ENCODE measurements at places on chromosomes 4 and X. TPM values are rescaled to one million over a fixed set of nuclear protein-coding genes. Genes with fewer than 3 reads are reported as not detected.

DNA sequence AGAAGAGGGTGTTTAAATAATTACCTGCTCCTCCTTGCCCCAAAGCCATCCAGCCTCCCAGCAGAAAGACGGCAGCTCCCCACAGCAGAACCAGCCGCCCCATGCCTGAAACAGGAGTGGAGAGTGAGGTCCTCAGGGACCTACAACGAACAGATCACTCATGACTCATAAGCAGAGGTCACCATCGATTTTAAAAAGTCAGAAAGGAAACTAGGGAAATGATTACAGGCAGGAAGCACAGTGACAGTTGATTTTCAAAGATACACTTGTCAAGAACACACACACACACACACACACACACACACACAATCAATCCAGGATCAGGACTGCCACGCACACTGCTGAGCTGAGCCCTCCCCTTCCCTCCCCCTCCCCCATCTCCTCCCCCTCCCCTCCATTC, at the start of gene CRLF2:
Gene CRLF2, minus strand, starts transcription at position 118 of the 400 bp plus-strand sequence. Its CDS starts 15 bp downstream, at position 103.
- DNase-seq, result no peak

DNA sequence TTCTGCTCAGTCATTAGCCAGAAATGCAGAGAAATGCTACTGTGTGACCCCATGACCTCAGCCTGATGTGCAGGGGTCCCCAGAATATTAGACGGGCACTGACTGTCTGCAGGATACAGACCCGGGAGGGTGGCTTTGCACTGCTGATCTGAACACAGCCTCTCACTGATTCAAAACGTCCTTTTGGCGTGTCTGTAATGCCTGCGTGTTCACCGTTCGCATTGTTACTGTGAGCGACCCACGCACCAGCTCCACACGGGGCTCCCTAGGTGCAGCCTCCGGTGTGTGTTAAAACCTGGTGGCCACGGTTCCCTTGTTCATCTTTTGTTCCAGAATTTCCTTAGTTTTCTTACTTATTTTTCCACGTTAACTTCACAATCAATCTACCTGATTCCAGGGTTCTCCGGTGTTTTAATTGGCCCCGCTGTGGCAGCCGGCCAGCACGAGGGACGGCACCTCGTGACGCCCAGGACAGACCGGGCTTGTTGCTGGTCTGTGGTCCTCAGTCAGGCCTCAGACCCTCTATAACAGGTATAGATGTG, 32.0 kb upstream of the SPON2 start:
- no peak for DNase-seq

DNA sequence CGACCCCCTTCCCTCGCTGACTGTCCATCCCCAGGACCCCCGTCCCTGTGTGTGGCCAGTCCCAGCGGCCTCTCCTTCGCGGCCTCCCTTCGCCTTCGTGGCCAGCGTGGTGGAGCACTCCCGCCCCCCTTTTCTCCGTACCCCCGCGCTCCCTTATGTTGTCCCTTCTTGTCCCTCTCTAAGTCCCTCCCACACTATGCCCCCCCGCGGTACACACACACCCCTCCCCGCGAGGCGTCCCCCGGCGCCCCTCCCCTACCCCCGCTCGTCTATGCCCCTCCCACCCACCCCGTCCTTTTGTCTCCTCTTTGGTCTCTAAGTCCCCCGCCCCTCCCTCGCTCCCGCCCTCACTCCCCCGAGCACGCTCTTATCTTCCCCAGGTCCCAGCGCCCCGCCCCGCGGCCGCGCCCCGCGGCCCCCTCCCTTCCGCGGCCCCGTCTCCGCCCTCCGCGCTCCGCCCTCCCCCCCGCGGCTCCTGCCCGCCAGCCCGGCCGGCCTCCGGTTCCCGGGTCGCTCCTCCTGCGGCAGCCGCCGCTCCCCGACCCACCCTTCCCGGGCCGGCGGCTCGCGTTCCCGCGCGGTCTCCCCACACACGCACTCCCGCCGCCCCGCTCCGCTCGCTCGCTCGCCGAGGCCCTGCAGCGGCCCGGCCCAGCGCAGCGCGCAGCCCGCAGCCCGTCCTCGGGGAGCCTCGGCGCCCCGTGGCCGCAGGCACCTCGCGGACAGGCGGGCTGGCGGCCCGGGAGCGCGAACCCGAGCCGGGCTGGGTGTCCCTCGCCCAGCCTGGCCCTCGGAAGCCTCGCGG, 26.3 kb downstream of the UTP14A start:
- peak; percentile 72 for DNase-seq

DNA sequence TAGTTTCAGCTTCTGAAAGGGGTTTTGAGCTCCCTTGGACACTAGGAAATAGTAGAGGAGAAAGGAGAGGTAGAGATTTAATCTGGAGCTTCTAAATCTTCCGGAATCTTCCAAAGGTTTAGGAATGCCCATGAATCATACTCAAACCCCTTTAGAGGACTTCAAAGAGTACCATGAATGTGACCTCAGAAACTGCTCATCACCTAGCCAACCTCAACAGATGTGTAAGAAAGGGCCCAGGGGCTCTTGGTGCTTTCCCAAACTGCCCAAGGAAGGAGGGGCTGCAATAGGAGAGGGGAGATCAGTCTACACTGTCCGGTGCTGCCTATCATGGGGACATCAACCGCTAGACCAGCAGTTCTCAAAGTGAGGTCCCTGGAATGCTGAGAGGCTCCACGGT, 109.1 kb downstream of the RBM47 start:
- no peak for DNase-seq

GRCh38 chr4:769511-769910, 56.4 kb downstream of the CPLX1 start:
- DNase-seq, result no peak

GRCh38 chr4:8227201-8227770, 28.2 kb downstream of the SH3TC1 start:
- DNase-seq, result no peak

- no peak for DNase-seq
Observed at GRCh38 chrX:65532016-65532415, 2.6 kb downstream of the LAS1L start.

DNA sequence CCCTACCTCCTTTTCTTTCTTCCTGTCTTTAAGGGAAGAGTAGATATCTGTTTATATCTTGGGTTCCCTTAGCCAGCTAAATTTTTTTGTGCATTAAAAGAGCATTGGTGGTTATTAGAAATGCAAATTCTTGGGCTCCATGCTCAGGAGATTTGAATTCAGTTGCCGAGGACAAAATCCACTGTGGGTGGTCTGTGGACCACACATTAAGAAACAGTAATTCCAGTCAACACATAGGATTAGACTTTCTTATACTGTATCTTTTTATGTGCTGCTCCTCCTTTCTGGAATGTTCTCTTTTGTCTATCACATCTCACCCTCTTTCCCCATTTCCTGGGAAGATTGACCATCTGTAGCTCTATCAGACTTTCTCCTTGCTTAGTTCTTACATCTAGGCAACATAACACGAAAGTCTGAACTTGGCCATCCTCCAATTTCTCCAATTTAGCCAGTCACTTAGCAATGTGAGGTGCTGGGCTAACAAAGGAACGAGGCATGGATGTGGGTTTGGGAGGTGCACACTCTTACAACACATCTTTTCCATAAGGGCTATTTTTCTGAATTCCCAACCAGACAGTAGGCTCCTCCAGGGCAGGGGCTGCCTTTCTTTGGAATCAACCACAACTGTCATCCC, 5.3 kb upstream of the PDLIM3 start:
- peak; percentile 9 for DNase-seq

DNA sequence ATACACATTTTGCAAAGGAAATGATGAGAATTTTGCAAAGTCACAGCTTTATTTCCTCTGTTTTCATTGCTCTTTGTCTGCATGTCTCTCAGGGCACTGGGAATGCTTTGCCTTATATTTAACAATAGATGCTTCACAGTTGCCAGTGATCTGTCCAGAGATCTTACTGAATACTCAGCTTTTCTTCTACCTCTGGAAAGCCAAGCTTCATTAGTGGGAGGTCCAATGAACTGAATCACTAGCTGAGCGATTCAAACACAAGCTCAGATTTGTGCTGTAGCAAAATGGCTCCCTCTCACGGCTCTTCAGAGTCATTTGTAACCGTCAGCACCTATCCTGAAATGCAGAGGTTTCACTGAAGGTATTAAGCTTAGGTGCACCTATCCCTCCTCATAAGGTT, 138.9 kb downstream of the DCLK2 start:
- peak; percentile 45 for DNase-seq

Gene CFP
- polyA plus RNA-seq, result 0.62 TPM

DNA sequence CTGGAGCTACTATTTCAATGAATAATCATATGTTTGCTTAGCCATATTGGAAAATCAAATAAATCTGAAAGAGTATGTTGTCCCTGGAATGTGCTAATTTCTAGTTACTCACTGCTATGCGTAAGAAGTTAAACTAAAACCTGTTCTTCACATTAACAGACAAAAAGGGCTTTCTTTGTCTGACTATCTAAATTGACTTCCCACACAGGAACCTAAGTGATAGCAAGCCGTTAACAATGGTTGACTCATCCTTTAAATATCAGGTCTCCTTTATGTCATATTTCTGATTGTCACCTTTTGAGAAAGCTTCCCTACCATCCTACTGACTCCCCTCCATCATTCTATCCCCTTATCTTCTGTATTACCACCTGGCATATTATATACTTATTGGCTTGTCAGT, 81.4 kb downstream of the AMELX start:
- DNase-seq, result no peak

DNA sequence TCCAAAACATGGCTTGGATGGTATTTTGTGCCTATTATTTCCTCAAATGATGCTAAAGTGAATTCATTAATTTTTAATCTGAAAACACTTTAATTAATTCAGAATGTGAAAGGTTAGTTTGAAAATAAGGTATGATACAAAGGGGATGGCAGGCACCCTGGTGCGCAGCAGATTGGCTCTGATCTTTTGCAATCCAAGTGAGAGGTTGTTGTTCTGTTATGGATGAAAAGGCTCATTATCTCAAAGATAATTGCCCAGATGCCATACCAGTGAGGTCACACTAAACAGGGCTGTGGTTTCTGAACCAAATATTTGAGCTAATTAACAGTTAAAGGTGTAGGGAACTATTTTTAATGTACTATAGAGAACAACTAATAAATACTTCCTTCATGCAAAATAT, 504.9 kb downstream of the RAPGEF2 start:
- no peak for DNase-seq

DNA sequence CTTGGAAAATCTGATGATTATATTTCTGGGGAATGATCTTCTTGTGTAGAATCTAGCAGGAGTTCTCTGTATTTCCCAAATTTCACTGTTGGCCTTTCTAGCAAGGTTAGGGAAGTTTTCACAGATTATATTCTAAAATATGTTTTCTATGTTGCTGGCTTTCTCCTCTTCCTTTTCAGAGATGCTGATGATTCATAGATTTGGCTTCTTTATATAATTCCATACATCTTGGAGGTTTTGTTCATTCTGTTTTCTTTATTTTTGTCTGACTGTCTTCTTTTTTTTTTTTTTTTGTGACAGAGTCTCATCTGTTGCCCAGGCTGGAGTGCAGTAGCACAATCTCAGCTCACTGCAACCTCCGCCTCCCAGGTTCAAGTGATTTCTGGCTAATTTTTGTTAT, 957.9 kb upstream of the SLIT2 start:
- DNase-seq, result no peak

Gene ADGRG4
- 0.08 TPM for polyA plus RNA-seq

DNA sequence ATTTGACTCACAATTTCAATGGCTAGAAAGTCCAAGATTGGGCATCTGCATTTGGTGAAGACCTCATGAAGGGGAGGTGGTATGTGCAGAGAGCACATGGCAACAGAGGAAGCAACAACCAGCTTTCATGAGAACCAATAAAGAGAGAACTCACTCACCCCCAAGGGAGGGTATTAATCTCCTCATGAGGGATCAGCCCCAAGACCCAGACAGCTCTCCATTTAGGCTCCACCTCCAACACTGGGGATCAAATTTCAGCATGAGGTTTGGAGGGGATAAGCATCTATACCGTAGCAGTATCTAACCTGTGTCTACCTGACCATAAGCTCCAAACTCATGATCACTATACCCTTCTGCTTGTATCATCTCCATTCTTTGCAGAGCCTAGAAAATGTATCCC, 9.3 kb upstream of the TBC1D19 start:
- no peak for DNase-seq

DNA sequence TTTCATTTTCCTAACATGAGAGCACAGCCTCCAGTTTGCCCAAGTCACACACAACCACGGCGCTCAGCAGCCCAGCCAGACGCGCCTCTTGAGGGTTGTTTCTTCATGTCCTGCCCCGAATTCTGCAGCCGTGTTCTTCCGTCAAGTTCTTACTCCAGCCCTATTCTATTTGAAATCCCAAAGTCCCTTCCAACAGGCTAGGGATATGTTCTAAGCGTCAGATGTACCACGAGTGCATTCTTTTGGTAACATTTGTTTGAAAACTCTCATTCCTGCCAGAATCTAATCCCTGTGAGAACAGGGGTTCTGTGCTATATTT, 23.1 kb downstream of the ACSL1 start:
- no peak for DNase-seq

Data from endothelial cell of umbilical vein (primary cell).